Muscle of leg (tissue), 16 donors: ENCODE measurements at places on chromosomes 13 and 19.

DNA sequence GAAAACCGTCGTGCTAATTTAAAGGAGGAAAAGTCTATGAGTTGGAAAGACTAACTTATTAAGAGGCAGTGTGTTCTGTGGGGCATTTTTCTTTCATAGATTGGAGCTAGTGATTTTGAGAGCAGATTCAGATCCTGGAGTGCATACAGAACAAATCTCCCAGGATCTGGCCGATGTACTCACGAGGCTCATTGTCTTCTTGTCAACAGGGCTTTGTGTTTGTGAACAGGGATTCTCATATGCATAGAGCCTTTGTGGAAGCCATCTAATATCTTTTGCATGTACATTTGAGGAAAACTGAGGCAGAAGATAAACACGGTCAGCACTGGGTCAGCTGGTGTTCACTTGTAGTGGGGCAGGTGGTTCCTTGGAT is 482.9 kb upstream of the TSHZ3 start:
- no peak for DNase-seq

- peak; percentile 61 for DNase-seq
Observed at GRCh38 chr13:52127378-52127777, 1.5 kb downstream of the NEK5 start.

DNA sequence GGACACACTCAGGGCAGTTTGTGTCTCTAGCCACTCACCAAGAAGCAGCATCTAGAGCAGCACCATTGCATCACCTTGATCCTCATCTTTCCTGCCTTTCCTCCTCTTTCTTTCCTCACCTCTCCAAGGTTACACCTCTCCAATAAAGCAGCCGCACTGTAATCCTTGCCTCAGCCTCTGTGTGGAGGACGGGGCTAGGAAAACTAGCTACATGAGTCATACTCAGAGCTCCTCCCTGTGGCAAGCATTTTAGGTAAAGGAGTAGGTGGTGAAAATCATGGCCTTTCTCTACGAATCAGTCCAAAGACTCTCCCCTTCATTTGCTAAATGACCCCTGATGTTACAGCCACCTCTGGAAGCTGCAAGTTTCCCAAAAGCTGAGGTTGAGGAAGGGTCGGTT is 108.9 kb downstream of the DNAJC15 start:
- DNase-seq = no peak

- no peak for DNase-seq
Observed at GRCh38 chr13:50957620-50958019, 48.0 kb downstream of the RNASEH2B start.

DNA sequence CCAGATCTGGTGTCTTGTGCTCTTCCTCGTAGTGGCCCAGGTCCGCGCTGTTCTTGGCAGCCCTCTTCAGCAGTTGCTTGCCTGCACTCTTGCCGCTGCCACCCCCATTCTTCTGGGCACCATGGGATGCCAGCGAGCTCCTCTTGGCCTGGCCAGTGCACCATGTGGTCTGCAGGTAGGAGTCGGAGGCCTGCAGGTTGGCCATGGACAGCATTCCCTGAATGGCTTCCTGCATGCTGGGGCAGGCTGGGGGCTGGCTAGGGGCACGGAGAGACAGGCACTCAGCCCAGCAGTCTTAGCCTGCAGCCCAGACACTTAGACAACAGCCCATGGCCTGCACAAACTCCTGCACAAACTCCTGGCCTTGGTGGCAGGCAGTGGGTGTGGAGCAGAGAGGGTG is 234.9 kb downstream of the TUBA3C start:
- no peak for DNase-seq
